ENCODE measurements at places on chromosomes 4 and X. TPM values are rescaled to one million over a fixed set of nuclear protein-coding genes. Genes with fewer than 3 reads are reported as not detected.

DNA sequence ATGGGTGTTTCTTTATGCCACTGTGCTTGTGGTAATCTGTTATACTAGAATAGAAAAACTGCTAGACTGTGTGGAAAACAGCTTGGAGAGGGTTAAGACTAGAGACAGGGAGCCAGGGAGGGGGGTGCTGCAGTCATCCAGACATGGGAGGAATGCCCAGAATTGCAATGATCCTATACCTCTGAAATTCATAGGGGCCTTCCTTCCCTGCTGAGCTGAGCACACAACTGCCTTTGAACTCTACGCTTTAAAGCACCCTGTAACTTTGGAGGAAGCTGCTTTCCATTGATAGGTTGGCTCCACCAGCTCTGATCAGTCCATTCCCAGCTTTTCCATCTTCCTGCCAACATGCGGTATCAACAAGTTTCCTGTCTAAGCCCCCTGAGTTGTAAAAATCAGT lies 155.9 kb upstream of the RASGEF1B start:
- H3K36me3 ChIP-seq: no peaks in the 10 kb centered on the region
- no peak for DNase-seq
- no peak overlapping the region for H3K4me3 ChIP-seq
- no peaks in the 10 kb centered on the region for H3K4me1 ChIP-seq
- no peak overlapping the region for H3K27ac ChIP-seq
- no peaks in the 10 kb centered on the region for H3K27me3 ChIP-seq

GRCh38 chr4:172815499-172816164 lies 353.0 kb upstream of the GALNT7 start:
- H3K36me3 ChIP-seq: no peaks in the 10 kb centered on the region
- no peaks in the 10 kb centered on the region for H3K27me3 ChIP-seq
- H3K4me1 ChIP-seq: no peaks in the 10 kb centered on the region
- no peak overlapping the region for H3K4me3 ChIP-seq

GRCh38 chr4:183256756-183257385 lies 63.2 kb downstream of the CLDN22 start:
- peaks cover 2% of the 10 kb centered on the region for H3K4me1 ChIP-seq
- H3K27ac ChIP-seq: no peak overlapping the region
- H3K4me3 ChIP-seq: no peak overlapping the region
- H3K27me3 ChIP-seq: no peaks in the 10 kb centered on the region
- peak; percentile 74 for DNase-seq
- H3K36me3 ChIP-seq: no peaks in the 10 kb centered on the region

DNA sequence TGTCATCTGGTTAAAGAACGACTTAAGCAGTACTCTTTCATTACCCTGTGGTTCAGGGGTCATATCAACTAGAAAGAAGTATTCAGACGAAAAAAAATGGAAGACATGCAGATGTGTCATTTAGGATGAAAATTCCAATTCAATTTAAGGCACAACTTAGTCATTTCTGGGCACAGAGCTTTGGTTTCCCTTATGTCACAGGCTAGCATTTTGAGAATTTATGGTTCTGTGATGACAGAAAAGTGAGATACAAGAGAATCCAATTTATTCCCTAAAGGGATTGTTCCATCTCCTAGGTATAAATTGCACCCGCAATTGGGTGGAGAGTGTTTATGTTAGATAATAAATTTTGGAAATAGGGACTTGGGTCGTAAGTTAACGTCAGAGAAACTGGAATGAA lies 306.6 kb downstream of the STK32B start:
- H3K27me3 ChIP-seq: no peaks in the 10 kb centered on the region
- H3K4me3 ChIP-seq: no peak overlapping the region
- H3K4me1 ChIP-seq: no peaks in the 10 kb centered on the region
- no peak overlapping the region for H3K27ac ChIP-seq

- H3K36me3 ChIP-seq: no peaks in the 10 kb centered on the region
- H3K27ac ChIP-seq: peak within 1 kb of the TSS; percentile 94
- peak; percentile 88 for DNase-seq
- H3K4me1 ChIP-seq: no peaks in the 10 kb centered on the region
- no peaks in the 10 kb centered on the region for H3K27me3 ChIP-seq
Measured at GRCh38 chr4:55546756-55547465, at the start of gene CLOCK. CLOCK (minus strand) TSS chr4:55546909; CDS start chr4:55482785, 64,124 bp downstream.

DNA sequence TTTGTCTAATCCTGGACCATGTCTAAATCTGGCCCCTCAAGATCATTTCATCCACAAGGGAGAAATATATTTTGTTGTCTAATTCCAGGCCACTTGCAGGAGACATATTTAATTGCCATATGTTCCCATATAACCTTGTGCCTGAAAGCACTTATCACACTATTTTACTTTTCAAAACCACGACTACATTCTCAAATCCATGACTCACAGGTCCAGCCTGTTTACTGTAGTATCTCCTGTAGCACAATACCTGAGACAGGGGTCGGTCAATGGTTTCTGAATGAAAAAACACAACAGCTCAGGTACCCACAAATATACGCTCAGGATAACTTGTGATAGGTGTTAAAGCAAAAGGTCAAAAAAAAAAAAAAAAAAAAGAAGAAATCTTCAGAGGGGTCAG lies 60.9 kb downstream of the SEC24D start:
- no peak overlapping the region for H3K4me3 ChIP-seq
- DNase-seq: no peak
- no peaks in the 10 kb centered on the region for H3K36me3 ChIP-seq
- H3K27me3 ChIP-seq: no peaks in the 10 kb centered on the region
- H3K27ac ChIP-seq: no peak overlapping the region

GRCh38 chr4:2101346-2102044 lies 42.4 kb downstream of the NAT8L start:
- no peaks in the 10 kb centered on the region for H3K27me3 ChIP-seq
- H3K36me3 ChIP-seq: no peaks in the 10 kb centered on the region
- H3K4me3 ChIP-seq: no peak overlapping the region
- DNase-seq: no peak

- DNase-seq: no peak
- H3K4me1 ChIP-seq: no peaks in the 10 kb centered on the region
- H3K4me3 ChIP-seq: no peak overlapping the region
- no peaks in the 10 kb centered on the region for H3K36me3 ChIP-seq
- H3K27ac ChIP-seq: no peak overlapping the region
- no peaks in the 10 kb centered on the region for H3K27me3 ChIP-seq
Measured at GRCh38 chr4:19241895-19242294, 1009.8 kb upstream of the SLIT2 start.

DNA sequence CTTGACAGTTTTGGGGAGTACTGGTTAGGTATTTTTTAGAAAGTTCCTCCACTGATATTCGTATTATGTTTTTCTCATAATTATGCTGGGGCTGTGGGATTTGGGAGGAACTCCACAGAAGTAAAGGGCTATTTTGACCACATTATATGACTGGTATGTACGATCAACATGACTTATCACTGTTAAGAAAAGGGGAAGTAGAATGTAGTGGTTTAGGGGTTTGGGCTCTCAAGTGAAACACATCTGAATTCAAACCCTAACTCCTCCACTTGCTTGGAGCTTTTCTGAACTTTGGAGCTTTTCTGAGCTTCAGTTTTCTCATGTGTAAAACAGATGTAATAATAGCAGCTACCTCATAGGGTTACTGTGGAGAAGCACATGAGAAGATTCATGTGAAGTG lies 96.4 kb upstream of the C1GALT1C1 start:
- H3K4me3 ChIP-seq: no peak overlapping the region
- no peak for DNase-seq
- H3K27me3 ChIP-seq: no peaks in the 10 kb centered on the region
- H3K27ac ChIP-seq: no peak overlapping the region
- no peaks in the 10 kb centered on the region for H3K4me1 ChIP-seq

GRCh38 chr4:148069086-148069894 lies 337.4 kb downstream of the ARHGAP10 start:
- no peaks in the 10 kb centered on the region for H3K36me3 ChIP-seq
- no peak overlapping the region for H3K4me3 ChIP-seq
- H3K4me1 ChIP-seq: peaks cover 23% of the 10 kb centered on the region
- no peak for DNase-seq
- no peak overlapping the region for H3K27ac ChIP-seq
- H3K27me3 ChIP-seq: no peaks in the 10 kb centered on the region

GRCh38 chrX:39953879-39954278 lies 143.9 kb downstream of the BCOR start:
- H3K36me3 ChIP-seq: no peaks in the 10 kb centered on the region
- no peak for DNase-seq
- no peak overlapping the region for H3K4me3 ChIP-seq
- H3K4me1 ChIP-seq: no peaks in the 10 kb centered on the region
- no peaks in the 10 kb centered on the region for H3K27me3 ChIP-seq
- no peak overlapping the region for H3K27ac ChIP-seq

- DNase-seq: no peak
- H3K4me3 ChIP-seq: no peak overlapping the region
- H3K27me3 ChIP-seq: no peaks in the 10 kb centered on the region
- H3K4me1 ChIP-seq: no peaks in the 10 kb centered on the region
- H3K36me3 ChIP-seq: no peaks in the 10 kb centered on the region
Measured at GRCh38 chr4:76275486-76276124, 24.1 kb downstream of the FAM47E start.

DNA sequence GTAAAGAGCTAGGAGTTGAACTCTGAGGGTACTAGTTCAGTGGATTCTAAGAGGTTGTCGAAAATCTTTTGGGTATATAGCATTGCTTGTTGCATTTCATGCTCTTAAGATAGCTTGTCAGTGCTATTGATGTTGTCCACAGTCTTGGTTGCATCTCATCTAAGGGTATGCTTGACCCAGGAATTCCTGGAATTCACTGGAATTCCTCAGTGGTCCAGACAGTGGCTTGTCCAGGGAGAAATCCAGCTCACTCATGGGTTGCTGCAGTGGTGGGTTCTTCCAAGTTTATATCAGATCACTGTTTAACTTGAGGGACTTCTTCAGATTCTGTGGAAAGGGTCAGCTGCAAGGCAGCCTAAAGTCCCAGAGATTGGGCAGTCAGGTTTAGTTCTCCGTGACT lies 29.8 kb upstream of the SMARCAD1 start:
- no peaks in the 10 kb centered on the region for H3K36me3 ChIP-seq
- H3K4me3 ChIP-seq: no peak overlapping the region
- DNase-seq: no peak

- H3K27me3 ChIP-seq: no peaks in the 10 kb centered on the region
- no peak overlapping the region for H3K27ac ChIP-seq
Measured at GRCh38 chr4:54120518-54120917, 20.6 kb downstream of the GSX2 start.

DNA sequence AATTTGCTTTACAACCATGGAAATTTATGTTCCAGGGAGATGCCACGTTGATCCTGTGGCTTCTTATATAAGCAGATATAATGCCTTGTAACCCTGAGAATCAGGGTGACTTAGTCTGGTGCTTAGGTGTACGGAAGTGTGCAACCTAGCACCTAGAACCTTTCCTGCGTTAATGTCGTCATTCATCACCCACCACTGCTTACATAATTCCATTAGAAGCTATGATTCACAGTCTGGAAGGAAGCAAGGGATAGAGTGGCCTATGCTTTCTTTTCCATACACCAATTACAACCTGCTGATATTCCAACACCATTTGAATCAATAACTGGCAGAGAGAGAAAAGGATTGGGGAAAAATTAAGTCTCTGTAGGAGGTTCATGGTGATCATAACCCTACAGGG lies 17.3 kb upstream of the CXCL8 start:
- no peak overlapping the region for H3K4me3 ChIP-seq
- H3K36me3 ChIP-seq: no peaks in the 10 kb centered on the region
- H3K27me3 ChIP-seq: no peaks in the 10 kb centered on the region
- DNase-seq: no peak

DNA sequence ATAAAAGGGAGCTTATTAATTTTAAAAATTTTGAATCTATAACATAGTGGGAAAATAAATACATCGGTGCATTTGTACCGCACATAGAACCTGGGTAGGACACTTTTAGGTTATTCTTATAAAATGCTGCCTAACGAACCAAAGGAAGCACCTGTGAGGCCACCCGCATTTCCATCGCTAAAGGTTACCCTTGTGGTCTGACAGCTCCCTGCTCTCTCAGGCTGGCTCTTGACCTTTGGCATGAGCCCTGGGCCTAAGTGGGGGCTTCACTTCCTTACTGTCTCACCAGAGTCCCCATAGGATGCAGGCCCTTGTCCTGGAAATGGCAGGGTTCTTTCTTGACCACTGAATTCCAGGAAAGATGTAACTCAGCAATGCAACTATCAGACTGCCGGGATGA lies 46.0 kb downstream of the HADH start:
- no peak for DNase-seq
- H3K27ac ChIP-seq: no peak overlapping the region
- no peaks in the 10 kb centered on the region for H3K36me3 ChIP-seq
- no peaks in the 10 kb centered on the region for H3K4me1 ChIP-seq
- H3K4me3 ChIP-seq: no peak overlapping the region

- no peak overlapping the region for H3K4me3 ChIP-seq
- no peaks in the 10 kb centered on the region for H3K36me3 ChIP-seq
- no peak for DNase-seq
Measured at GRCh38 chrX:45138525-45138924, 62.2 kb downstream of the DIPK2B start.

DNA sequence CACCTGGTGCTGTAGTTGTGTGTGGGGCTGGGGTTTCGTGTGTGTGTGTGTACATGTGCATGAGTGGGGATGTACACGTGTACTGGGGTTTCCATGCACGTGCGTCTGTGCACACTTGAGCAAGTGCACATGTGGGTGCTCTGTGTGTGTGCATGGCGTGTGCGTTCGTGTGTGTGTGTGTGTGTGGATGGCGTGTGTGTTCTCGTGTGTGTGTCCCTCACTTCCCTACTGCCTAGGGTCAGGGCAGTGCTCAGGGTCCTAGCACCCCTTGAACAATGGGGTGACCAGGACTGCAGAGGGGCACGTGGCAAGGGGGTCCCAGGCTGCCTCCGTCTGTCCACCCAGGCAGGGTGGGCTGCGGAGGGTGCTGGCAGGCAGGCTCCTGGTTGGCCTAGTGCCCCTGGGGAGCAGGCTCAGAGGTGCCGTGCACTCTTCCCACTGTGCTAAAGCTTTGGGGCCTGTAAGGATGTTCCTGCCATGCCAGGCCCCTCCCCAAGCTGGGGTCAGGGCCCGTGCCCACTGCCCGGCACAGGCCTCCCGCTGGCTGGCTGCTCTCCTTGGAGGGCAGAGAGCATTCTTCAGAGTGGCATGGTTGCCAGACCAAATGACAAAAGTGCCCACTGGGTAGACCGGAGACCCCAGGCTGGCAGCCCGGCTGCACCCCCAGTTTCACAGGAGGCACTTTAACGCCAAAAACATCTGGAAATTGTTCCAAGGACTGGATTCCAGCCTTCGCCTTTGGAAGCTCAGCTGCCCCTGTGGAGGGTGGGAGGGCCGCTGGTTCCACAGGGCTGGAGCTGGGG lies 29.1 kb downstream of the FGFRL1 start:
- peaks cover 31% of the 10 kb centered on the region for H3K4me1 ChIP-seq
- no peak for DNase-seq
- H3K27me3 ChIP-seq: no peaks in the 10 kb centered on the region
- no peak overlapping the region for H3K27ac ChIP-seq

Gene MAGEA2
- polyA plus RNA-seq: not detected

Gene PLAC1
- polyA plus RNA-seq: 0.12 TPM

Gene SH3BP2
- polyA plus RNA-seq: 18.3 TPM

Gene USP51
- 8.2 TPM for polyA plus RNA-seq

Gene CTAG1B
- polyA plus RNA-seq: not detected

Measured in ovary (tissue), 10 donors.